LoVo (cell line): ENCODE measurements at places on chromosomes 12 and 14.
A peak's percentile ranks its signal among the peaks of the same experiment; 100 is the strongest.

GRCh38 chr14:101947904-101948665 is 16.3 kb upstream of the DYNC1H1 start:
- peak; percentile 100 for DNase-seq

DNA sequence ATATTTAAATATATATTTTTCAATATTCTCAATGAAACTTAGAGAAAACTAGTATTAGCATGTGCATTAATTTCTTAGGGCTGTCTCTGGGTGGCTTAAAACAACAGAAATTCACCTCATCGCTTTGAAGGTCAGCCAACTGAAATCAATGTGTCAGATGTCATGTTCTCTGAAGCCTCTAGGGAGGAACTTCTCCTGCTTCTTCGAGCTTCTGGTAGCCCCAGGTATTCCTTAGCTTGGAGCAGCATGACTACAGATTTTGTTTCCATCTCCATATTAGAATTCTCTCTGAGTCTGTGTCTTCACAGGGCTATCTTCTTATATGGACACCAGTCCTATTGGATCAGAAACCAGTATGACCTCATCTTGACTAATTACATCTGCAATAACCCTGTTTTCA is 221.5 kb downstream of the PDZRN4 start:
- no peak for DNase-seq

DNA sequence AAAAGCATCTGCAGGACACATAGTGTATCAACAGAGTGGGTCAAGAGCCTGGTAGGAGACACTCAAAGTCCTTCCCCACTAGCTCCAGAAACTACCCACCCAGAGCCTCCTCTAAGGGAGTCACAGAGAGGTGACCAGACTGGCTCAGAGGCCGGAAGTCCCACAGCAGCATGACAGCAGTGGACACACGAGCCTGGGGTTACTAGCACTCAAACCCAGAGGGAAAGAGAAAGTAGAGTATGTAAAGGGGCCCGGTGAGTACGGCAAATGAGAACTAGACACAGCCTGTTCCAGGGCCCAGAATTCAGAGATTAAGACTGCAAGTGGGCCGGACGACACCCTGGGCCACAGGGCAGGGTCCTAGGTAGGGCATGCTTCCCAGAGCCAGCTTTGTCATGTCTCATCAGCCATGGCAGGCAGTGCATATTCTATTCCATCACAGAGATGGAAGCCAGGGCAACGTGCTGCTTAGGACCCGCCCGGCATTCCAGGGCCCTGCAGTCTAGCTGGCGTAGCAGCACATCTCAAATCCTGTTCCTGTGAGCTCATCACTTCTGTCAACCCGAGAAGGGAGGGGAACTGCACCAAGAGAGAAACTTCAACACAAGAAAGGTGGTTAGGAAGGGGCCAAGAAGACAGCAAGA is 4.2 kb downstream of the IFFO1 start:
- no peak for DNase-seq

- DNase-seq: no peak
Observed at GRCh38 chr12:87982208-87982607, 47.0 kb downstream of the C12orf50 start.

DNA sequence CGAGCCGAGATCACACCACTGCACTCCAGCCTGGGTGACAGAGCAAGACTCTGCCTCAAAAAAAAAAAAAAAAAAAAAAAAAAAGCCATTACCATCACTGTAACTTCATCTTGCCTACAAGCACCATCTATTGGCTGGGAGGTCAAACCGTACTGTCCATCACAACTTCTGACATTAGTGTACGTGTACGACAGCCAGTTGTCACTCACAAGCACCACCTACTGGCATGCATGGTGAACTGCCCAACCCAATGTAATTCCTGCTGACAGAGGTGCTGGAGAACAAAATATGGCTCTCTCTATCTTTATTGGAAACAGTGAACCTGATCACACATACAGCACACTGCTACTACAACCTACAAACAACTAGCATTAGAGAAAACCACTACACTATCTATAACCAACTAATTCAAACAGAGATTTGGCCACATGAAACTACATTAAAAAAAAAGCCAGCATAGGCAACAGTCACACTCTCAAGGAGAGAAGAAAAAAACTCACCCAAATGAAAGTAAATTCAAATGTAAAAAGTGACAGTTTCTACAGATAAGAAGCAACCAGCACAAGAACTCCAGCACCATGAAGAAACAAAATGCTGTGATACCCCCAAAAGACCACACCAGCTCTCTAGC is 82.3 kb downstream of the PUS7L start:
- no peak for DNase-seq

- DNase-seq: no peak
Observed at GRCh38 chr14:62614122-62614521, 431.1 kb downstream of the KCNH5 start.

- no peak for DNase-seq
Observed at GRCh38 chr14:77264466-77265186, 6.4 kb downstream of the NGB start.

DNA sequence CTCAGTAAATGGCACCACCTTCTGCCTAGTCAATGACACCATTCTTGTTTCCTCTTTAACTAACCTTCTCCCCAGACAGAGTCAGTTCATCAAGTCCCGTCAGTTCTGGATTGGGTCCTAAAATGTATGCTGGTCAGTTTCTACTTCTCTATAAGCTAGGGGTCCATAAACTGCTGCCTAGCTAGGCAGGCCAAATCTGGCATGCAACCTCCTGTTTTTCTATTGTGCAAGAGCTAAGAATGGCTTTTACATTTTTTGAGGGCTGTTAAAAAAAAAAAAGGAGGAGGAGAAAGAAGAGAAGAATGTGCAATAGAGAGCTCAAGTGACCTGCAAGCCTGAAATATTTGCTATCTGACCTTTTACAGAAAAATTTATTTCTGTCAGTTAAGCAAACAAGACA is 6.4 kb upstream of the TMED10 start:
- no peak for DNase-seq

DNA sequence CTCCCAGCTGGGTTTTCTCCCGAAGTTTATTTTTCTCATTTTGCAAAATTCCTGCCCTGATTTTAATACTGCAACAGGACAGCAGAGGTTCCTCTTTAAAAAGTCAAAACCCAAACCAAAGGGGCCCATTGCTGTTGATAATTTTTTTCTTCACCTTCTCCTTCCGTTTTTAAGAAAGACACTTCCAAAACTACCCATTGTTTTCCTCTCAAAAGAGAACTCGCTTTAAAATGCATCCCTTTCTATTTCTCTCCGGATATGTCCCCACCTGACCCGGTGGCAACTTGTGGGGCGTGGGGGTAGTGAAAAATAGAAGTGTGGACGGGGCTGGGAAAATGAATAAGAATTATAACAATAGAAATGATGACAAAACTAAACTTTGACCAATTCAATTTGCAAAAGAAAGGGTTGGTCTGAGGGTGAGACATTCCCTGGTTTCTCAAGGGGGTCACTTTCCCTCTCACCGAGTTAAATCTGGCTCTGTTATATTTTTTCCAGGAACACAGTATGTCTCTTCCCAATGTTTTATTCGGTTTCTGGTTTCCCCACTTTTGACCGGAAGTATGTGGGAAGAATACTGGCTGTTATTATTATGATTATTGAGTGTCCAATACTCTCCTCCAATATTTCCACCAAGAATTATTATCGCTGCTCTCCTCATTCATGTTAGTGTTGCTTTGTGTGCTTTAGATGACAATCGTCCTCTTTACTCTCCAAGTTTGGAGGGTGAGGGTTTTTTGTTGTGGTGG is 4.1 kb upstream of the TBX5 start:
- no peak for DNase-seq

- no peak for DNase-seq
Observed at GRCh38 chr14:22955702-22956569, 954 bp downstream of the HAUS4 start.

- no peak for DNase-seq
Observed at GRCh38 chr14:38143170-38143569, 64.5 kb upstream of the SSTR1 start.

GRCh38 chr12:96210376-96211055 is 16.3 kb downstream of the ELK3 start:
- DNase-seq: no peak

GRCh38 chr12:90959538-90960139 is 4.7 kb upstream of the CCER1 start:
- peak; percentile 76 for DNase-seq
